ENCODE measurements at places on chromosomes 5 and 9.

- DNase-seq: no peak
These were observed 37.5 kb downstream of the NEK6 start for GRCh38 chr9:124295159-124295794.

- no peak for DNase-seq
These were observed 12.0 kb downstream of the RUSC2 start for GRCh38 chr9:35501946-35502345.

- no peak for DNase-seq
These were observed 3.2 kb downstream of the GRPEL2 start for GRCh38 chr5:149348518-149348917.

DNA sequence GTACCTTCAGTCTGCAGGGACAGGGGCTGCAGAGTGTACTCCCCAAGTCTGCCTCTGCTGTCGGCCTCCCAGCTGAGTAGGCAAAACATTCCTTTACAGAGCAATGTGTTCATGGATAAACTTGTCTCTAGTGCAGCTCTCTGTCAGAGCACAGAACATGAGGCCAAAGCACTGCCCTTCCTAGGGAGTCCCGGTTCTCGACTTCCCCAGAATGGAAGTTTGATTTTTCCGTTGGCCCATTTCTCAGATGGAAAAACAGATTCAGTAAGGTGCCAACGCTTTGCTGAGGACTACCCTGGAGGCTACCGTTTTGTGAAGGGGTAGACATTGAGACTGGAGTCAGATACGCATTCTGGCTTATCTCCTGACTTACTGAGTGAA lies 422 bp upstream of the TRIM32 start:
- peak; percentile 20 for DNase-seq

DNA sequence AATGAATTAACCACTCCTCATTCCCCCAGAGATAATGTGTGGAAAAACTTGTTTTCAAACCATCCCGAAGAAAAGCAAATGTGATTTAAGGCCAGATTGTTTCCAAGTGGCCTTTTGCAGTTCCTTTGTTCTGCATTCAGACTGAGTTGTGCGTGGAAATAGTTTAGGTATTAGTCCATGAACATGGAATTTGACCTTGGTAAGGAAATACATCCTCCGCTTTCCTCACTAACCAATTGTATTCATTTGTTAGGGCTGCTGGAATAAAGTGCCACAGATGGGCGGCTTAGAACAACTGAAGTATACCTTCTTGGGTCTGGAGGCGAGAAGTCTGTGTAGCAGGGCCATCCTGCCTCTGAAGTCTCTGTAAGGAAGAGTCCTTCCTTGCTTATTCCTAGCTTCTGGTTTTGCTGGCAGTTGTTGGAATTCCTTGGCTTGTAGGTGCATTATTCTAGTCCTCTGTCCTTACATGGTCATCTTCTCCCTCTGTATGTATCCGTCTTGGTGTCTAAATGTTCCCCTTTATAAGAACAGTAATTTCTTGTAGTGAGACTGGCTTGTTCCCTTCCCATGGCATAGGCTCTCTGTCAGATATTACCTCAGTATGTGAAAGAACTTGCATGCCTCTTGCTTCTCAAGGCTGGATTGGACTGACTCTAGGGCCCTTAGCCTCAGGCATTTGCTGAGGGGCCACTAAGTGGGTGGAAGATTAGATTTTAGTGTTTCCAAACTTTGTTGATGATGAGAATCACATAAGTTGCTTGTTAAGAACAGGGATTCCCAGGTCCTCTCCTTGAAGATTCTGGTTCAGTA lies 53.9 kb downstream of the RAI14 start:
- DNase-seq: peak; percentile 56

DNA sequence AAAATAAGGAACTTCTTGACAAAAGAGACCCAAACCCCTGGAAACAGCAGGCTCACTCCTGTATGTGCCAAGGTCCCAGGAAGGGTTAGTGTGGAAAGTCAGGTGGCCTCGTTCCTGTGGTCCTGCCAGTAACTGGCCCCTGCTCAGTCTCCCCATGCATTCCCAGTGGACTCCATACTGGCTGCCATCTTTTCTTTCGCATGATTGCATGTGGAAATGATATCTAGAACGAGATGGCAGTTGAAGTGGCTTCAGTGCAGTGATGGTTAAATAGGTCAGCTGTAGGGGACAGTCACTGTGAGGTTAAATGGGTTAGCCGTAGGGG lies 30.4 kb downstream of the AHRR start:
- no peak for DNase-seq

GRCh38 chr5:172637110-172637580 lies 3.9 kb upstream of the NEURL1B start:
- peak; percentile 56 for DNase-seq

- DNase-seq: no peak
These were observed 166.7 kb downstream of the PAPPA start for GRCh38 chr9:116320290-116320689.
